Smooth muscle cell of the pulmonary artery (primary cell): ENCODE measurements at places on chromosomes 5 and 9. TPM values are rescaled to one million over a fixed set of nuclear protein-coding genes. Genes with fewer than 3 reads are reported as not detected.

FOXD4 gene
- 0.13 and 0.17 TPM in 2 replicates for total RNA-seq

ALDOB gene
- total RNA-seq, result not detected in 2 replicates

FNIP1 gene
- 42.9 and 49.1 TPM in 2 replicates for total RNA-seq

CDKN2B gene
- 6.0 and 52.4 TPM in 2 replicates for total RNA-seq

APBA1 gene
- total RNA-seq, result 14.5 and 21.8 TPM in 2 replicates

CARD9 gene
- total RNA-seq, result 0.85 and 3.1 TPM in 2 replicates

ABITRAM gene
- total RNA-seq, result 5.2 and 6.4 TPM in 2 replicates

TAF11L5 gene
- total RNA-seq, result not detected in 2 replicates

TMEM171 gene
- 1.2 and 1.3 TPM in 2 replicates for total RNA-seq

CTSV gene
- 0.17 and 0.26 TPM in 2 replicates for total RNA-seq

PCDHA10 gene
- 0.26 and 0.50 TPM in 2 replicates for total RNA-seq

NME5 gene
- 2.5 and 2.7 TPM in 2 replicates for total RNA-seq

TRAF1 gene
- 9.3 and 13.3 TPM in 2 replicates for total RNA-seq

ENHO gene
- 0.13 TPM in 1 of 2 replicates, not detected in the other for total RNA-seq

CYLC2 gene
- total RNA-seq, result not detected in 2 replicates

KIF4B gene
- total RNA-seq, result under 0.01 TPM in 1 of 2 replicates, not detected in the other

SPATA31C1 gene
- not detected in 2 replicates for total RNA-seq

HSPA5 gene
- 433 and 445 TPM in 2 replicates for total RNA-seq

BTNL3 gene
- total RNA-seq, result not detected in 2 replicates

COL27A1 gene
- 12.7 and 15.2 TPM in 2 replicates for total RNA-seq

PRXL2C gene
- 13.1 TPM in 2 replicates for total RNA-seq

GLRA1 gene
- total RNA-seq, result not detected in 2 replicates

ARL14EPL gene
- total RNA-seq, result not detected in 2 replicates

CHSY3 gene
- 22.8 and 41.9 TPM in 2 replicates for total RNA-seq

FAM221B gene
- not detected in 2 replicates for total RNA-seq

LRRC70 gene
- total RNA-seq, result 0.89 and 1.0 TPM in 2 replicates
